COR-L47 (cell line): ENCODE measurements at places on chromosomes 1 and 21.

GRCh38 chr21:42381347-42381984 lies 14.4 kb downstream of the TMPRSS3 start:
- DNase-seq, result peak; percentile 78

GRCh38 chr1:229058729-229059128 lies 212.2 kb upstream of the RAB4A start:
- DNase-seq, result no peak

DNA sequence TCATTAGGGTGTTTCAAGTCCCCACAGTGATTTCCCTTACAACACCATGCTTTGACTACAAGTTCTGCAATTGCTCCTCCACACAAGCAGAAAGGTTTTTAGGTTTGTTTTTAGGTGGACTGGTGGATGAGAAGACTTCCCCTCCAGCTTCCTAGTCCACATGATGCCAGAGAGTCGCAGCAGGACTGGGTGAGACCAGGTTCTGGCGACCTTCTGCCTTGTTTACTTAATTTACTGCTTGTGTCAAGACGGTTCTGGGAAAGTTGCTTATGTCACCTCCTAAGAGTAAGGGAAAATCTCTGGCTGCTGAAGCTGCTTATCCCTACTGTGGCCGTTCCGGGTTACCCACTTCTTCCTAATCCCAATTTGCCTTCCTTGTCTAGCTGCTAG lies 76.4 kb downstream of the GLUL start:
- no peak for DNase-seq

DNA sequence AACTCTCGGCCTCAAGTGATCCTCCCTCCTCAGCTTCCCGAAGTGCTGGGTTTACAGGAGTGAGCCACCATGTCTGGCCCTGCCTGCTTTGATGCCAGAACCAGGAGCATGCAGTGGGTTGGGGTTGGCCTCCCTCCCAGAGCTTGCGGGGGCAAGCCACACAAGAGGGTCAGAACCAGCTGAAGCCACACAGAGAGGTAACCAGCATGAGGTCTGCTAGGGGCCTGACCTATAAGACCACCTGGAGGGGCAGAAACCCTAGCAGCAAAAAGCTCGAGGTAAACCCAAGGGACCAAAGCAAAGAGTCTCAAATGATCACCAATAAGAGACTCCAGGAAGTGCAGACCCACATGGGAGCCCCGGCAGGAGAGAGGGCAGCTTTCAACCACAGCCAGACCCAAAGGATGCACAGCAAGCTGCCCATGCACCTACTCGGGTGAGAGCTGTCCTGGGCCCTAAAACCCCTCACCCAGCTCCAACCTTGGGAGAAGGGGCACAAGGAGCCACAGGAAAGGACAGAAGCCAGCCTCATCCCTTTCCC lies 81.2 kb downstream of the TOMM20 start:
- no peak for DNase-seq

GRCh38 chr1:219173434-219173757 lies 282 bp upstream of the LYPLAL1 start:
- no peak for DNase-seq

GRCh38 chr1:202593845-202594244 lies 116.4 kb downstream of the SYT2 start:
- DNase-seq, result no peak
